ENCODE measurements at places on chromosomes 3 and 15.
A peak's percentile ranks its signal among the peaks of the same experiment; 100 is the strongest.

DNA sequence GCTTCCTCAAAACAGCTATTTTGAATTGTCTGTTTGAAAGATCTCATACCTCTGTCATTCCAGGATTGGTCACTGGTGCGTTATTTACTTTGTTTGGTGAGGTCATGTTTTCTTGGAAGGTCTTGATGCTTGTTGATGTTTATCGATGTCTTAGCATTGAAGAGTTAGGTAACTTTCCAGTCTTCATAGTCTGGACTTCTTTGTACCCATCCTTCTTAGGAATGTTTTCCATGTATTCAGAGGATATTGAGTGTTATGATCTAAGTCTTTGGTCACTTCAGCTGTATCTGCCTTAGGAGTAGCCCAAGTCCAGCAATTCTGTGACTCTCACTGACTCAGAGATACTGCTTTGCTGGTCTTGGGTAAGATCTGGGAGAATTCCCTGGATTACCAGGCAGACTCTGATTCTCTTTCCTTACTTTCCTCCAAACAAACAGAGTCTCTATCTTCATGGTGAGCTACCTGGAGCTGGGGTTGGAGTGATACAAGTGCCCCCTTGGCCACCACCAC lies 398.6 kb downstream of the ZIC4 start:
- DNase-seq, result no peak

GRCh38 chr3:196344663-196345062 lies 6.5 kb upstream of the TM4SF19 start:
- peak; percentile 86 for DNase-seq

DNA sequence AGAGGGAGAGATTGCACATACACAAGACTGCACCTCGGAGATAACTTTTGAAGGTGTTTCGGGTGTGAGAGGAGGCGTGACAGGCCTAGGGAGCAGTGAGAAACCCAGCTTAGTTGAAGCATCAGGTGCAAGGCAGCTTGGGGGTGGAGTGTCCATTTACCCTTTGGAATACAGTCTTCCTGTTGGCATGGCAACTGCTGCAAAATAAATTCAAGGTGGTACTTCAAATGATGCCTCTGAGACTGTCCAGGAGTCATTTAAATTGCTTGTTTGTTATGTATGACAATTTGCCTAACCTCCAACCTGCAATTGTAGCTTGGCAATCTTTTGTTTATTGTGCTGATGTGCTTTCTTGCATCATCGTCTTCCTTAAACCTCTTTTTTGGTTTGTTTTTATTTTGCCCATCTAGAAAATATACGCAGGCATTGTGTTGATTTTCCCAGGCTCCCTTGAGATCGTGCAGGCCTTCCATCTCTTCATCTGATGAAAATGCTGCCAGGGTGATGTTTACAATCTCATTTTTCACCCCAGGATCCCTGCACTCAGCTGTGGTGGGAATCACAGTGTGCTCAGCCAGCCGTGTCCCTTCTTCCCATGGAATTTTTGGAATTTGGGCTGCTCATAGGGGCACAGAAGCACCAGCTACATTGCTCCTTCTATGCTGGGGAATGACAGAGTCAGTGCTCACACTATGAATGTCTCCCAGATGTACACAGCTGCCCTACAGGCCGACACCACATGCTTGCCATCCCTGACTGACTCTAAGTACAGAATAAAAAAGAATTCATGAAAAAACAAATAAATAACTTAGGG lies 583.1 kb upstream of the CFAP20DC start:
- no peak for DNase-seq

DNA sequence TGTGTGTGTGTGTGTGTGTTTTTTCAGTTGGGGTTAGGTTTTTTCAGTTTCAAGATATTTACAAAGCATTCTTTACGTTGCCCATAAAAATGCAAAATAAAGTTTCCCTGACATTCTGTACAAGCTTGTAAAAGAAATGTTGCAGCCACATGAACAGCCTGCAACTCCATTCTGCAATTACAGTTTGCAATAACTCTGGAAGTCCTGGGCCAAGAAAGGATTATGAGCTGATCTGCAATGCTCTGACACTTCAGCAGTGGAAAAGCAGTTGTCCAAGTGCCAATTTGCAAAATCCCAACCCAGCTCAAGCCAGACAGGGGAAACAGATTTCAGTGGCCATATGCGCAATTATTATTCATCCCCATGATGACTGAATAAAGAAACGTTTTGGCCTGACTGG lies 322.1 kb downstream of the MEX3B start:
- no peak for DNase-seq

Data from suppressor macrophage treated with lipopolysaccharide for 1 hour (primary cell).